ENCODE measurements at places on chromosomes 4 and X.

DNA sequence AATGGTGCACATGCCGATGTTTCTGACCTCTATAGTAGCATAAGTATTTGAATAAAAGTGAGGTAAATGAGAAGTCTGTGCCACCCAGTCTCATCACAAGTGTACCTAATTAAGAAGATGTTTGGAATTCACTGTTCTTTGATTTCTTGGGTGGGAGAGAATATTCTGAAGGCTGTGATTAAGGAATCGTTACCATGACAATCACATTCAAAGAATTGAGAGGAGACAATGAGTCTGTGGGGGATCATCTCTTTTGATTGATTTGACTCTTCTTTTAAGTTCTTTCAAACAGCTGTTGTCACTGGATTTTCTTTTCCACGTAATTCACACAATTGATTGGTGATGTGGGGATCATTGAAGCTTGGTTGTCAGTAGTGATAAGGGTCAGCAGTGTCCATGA is 18.1 kb downstream of the FHL1 start:
- no peak for DNase-seq

DNA sequence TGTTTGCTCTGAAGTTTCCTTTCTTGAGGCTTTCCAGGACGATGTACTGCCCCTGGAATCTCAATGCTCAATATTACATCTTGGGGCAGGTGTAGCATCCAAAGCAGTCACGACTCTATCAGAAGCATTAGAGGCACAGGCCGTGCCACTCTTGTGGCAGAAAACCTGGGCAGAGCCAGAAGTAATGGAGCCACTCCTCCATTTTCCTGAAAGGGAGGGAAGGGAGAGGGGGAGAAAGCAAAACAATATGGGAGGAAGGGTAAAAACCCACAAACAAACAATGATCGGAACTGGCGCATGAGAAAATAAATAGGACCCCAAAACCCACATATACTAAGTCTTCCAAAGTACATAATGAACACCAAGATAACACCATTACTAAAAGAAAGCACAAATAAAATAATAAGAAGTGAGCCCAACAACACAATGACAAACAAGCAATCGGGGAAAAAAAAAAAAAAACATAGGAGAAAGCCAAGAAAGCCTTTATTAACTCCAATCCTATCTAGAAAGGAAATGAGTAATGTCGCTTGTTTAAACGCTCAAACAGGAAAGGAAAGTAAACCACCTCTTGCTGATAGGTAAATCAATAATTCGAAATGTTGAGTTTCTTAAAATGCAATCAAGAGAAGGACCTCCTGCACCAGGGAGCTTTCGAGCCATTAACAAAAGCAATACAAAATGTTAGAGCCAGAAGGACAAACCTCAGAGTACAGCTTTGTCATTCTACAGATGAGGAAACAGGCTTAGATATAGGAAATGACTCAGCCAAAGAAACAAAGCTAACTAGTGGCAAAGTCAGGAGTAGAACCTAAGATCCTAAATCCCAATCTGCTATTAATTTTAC is 117.4 kb downstream of the ATRX start:
- DNase-seq: peak; percentile 47

DNA sequence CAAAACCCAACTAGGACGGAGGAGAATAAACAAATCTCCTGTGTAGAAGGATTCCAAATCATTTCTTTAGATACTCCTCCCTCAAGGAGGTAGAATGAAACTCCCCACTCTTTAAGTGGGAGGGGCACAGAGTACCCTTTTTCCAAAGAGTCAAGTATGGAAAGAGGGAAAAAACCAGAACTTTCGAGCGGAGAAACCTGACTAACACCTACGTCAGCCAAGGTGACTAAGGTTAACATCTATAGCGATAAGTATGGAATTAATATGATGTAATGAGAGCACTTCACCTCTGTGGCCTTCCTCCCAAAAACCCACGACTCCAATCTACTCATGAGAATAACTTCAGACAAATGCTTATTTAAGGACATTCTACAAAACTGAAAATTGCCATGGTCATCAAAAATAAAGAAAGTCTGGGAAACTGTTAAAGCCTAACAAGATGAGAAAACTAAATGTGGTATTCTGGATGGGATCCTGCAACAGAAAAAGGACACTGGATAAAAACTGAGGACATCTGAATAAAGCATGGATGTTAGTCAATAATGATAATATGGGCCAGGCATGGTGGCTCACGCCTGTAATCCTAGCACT is 157.0 kb upstream of the MAP3K15 start:
- DNase-seq: peak; percentile 9

GRCh38 chr4:155684892-155685541 is 18.4 kb downstream of the GUCY1A1 start:
- DNase-seq: no peak

DNA sequence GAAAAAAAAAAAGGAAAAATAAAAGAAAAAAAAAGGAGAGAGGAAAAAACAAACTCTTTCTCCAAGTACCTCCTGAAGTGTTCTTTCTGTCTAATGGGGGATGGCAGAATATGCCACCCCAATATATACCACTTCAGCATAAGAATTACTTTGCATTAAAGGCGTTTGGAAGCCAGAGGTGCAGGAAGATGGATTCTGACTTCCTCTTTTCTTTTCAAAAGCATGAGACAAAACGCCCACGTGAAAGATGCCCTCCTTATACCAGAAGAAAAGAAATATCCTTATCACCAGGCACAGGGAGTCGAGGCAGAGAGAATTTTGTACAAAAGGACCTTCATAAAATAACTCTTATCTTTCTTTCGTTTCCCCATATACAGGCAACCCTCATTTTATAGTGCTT is 40.9 kb downstream of the COX18 start:
- no peak for DNase-seq

DNA sequence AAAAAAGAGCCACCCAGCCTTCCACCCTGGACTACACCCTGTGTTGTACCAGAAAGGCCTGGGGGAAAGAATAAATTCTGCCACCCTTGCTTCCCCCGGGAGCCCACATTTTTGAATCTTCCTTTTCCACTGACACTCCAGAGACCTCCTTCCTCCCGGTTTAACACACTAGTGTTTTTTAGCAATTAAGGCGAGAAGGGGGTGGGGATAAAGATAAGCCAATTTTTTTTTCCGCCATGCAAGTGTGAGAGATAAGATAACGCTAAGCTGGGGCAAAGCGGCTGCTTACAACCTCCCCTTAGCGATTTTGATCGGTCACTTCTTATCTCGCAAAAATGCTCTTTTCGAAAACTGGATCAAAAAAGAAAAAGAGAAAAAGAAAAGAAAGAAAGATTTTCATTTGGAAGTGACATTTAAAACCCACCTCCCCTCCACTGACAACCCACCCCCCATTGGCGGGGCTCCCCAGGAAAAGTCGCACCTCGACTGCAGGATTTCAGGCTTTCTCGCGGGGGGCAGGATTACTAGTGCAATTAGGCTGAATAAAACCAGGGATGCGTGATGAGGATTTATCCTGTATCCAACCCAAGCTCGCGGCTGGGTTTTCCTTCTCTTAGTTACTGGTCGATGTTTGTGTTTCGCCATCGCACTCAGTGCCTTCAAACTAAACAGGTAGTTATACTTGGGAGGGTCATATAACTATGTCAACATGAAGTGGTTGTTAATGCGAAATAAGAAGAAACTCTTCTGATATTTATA is 6.0 kb upstream of the BCOR start:
- no peak for DNase-seq

GRCh38 chr4:78610546-78611214 is 59.1 kb downstream of the ANXA3 start:
- DNase-seq: no peak

DNA sequence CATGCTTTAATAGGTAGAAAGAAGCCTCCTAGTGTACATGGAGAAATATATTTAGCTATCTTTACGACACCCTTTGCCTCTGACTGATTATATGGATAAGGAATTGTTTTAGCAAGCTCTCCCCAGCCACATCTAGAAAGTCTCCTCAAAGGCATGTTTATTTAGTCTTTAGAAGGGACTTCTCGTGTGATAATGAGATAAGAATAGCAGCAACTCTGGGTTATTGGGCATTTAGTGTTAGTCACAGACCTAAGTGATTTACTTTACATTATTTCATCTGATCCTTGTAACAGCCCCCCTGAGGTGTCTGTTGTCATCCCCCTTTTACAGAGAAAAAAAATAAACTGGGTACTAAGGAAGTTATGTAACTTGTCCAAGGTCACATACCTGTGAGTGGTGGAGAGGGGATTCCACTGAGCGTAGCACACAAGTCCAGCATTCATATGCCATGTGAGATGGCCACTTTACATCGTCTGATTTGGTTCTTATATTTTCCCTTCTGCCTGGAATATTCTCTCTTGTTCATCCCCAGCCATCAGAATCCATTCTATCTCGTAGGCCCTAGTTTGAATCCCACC is 77.7 kb downstream of the TSPAN7 start:
- no peak for DNase-seq

- no peak for DNase-seq
These were observed 14.5 kb upstream of the ETNPPL start for GRCh38 chr4:108777388-108777787.

GRCh38 chr4:87677731-87678130 is 27.7 kb downstream of the DMP1 start:
- no peak for DNase-seq

- DNase-seq: peak; percentile 38
These were observed 83.3 kb downstream of the CLDN34 start for GRCh38 chrX:10050481-10050880.

DNA sequence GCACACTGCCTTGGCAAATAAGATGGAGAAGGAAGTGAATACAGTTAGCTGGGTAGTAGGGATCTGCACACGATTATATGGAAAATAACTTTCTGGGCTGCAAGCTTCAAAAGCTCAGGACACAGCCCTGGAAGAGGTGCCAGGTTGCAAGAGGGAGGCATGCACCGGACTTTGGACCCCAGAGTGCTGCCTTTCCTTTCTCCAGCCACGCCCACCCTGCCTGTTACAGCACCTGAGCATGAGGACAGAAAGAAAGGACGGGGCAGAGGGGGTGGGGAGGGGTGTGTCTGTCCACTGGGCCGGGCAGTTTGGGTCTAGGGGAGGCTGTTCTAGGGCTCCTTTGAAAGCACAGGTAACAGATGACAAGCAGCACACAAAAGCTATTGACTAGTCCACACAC is 152.8 kb downstream of the ENPP6 start:
- no peak for DNase-seq

DNA sequence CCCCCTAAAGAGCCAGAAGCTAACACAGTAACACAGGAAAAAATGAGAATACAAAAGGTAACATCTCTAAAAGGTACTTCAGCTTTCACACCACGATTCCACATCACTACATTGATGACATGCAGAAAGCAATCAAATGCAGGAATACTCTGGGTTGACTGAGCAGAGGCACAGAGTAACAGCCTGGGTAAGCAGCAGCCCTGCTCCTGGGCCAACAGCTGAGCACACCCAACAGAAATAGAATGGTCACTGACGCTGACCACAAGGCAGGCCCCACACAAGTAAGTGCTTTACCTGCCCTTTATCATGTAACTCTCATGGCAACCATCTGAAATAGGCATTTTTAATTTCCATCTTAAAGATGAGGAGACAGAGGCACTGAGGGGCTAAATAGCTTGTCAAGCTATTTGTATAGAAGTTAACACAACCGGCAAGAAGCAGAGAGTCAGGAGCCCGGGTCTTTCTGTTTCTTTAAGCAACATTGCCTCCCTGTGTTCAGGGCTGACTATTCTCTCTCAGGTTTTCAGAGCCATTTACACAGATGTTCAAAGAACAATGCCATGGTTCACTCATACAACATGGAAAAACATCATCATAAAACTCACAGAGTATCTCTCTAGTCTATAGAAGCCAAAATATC is 168.9 kb downstream of the ZNF674 start:
- DNase-seq: peak; percentile 70

DNA sequence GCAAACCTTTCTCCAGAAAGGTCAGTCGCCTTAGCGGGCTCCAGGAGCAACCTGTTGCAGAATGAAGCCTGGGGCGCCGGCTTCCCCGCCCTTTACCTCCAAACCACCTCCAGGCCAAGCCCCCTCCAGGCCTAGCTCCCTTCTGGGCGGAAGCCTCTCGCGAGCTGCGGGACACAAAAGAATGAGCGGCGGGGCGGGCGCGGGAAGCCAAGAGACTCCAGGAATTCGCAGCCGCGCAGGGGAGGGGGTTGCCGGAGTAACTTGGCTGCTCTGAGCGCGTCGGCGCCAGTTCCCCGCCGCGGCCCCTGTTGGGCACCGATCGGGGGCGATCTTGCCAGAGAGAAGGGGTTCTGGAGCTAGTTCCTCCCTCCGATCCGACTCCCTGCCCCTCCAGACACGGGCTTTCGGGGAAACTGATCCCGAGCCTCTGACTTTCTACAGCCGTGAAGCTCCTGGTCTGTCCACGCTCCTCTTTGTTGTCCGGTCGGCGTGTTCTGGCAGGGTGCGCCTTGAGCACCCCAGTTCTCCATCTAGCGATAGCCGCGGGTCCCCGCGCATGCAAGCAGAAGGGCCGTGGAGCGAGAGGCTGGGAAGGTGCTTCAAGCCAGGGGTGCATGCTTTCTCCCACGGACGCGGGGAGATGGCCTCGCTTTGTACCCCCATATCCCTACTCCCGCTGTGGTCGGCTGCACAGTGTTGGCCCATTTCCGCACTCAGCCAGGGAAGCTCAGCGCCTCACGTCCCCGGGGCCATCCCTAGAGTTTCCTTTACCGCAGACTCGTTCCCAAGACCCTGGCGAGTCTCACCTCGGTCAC is 1.2 kb downstream of the PROM1 start:
- peak; percentile 67 for DNase-seq

DNA sequence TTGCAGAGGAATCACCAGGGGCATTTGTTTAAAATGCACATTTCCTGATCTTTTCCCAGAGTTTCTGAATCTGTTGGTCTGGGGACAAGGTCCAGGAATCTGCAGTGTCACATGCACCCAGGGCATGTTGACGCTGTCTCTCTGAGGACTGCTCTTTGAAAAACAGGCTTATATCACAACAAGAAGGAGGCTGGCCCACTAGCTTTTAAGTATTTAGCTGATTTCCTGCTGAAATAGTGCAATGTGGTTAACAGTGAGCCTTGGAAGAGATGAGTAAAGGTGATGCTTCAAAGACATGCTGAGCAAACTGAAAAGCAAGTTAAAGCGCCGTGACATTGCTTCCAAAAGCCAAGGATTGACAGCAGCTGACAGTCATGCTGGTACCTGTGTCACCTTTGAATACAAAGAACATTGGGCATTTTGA is 18.6 kb upstream of the SEPSECS start:
- no peak for DNase-seq

DNA sequence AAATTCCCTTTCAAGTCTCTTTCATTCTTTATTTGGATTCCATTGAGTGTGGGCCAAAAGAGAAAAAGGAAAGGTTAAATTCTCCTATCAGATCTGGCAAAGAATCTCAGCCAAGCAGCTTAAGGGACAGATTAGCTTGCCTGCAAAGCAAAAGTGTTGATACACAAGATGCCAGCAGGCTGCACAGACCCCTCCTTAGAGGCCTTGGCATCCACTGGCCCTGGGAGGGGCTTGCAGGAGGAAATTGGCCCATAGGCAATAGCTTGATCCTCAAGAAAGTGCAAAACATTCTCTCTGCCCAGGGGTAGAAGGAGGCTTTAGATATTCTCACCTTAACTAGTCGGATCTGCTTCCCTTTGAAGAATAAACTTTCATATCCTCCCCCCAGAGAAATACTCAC is 300.4 kb upstream of the CPEB2 start:
- no peak for DNase-seq

GRCh38 chrX:76428243-76429130 is 977 bp downstream of the MAGEE1 start:
- DNase-seq: peak; percentile 3

- DNase-seq: peak; percentile 10
These were observed 118.3 kb upstream of the ATOH1 start for GRCh38 chr4:93710101-93710846.

GRCh38 chrX:9557091-9557490 is 92.2 kb downstream of the TBL1X start:
- DNase-seq: peak; percentile 63

GRCh38 chrX:136219893-136220292 is 31.3 kb downstream of the MAP7D3 start:
- peak; percentile 43 for DNase-seq

Data from kidney tubule cell (primary cell).